ENCODE measurements at places on chromosomes 5 and 9.

- peak; percentile 69 for DNase-seq
Observed at GRCh38 chr5:139137697-139138096, 60.5 kb downstream of the SIL1 start.

- DNase-seq: peak; percentile 77
Observed at GRCh38 chr9:94213511-94214124, 45.5 kb upstream of the ZNF169 start.

GRCh38 chr5:107103522-107103921 is 567.2 kb downstream of the EFNA5 start:
- no peak for DNase-seq

DNA sequence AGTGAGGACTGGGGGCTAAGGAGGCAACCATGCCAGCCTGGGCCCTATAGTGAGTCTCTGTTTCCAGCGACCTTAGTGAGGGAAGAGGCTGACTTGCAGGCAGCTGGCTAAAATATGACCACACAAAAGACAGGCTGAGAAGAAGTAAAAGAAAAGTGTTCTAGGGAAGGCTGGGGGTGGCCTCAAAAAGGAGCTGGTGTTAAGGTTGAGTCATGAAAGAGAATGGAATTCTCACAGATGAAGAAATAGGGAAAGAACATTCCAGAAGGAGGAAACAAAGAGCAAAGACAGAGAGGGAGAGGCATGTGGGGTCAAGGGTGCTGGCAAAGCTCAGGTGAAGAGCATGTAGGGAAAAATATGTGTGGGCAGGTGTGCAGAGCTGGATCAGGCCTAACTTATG is 302.7 kb upstream of the RFX3 start:
- DNase-seq: no peak

DNA sequence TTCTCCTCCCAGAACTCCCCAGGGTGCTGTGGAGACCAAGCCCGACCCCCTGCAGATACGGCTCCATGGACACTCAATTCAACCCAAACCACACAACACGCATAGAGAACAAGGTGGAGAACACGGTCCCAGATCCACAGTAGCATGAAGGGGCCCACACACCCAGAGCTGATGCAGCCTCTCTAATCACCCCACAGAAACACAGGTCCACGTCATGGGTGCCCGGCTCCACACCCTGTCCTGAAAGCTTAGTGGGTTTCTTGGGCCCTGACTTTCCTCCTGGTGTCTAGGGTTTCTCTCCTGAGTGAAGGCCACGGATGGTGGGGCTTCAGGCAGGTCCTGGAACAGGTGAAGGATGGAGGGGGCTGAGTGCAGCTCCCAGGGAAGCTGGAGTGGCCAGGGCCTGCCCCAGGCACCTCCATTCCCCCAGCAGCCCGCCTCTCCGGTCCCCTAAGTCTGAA is 1.5 kb upstream of the SLC23A1 start:
- DNase-seq: no peak
